ENCODE measurements at places on chromosomes 7 and 10.

DNA sequence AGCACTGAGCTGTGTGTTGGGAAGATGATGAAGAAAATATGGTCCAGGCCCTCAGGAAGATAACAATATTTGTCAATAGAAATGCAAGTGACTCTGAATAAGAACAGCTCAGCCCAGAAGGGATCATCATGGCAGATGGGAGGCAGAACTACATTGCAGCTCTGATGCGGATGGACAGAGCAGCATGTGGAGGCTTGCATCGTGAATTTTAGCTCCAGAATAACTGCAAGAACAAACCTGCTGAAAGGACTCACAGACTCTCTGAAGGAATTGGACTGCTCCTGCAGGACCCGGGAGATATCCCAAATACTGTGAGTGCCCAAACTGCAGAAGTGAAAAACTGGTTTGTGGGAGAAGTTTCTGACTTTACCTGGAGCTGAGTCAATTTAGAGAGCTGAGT lies 80.6 kb upstream of the LAMB4 start:
- no peak for DNase-seq

DNA sequence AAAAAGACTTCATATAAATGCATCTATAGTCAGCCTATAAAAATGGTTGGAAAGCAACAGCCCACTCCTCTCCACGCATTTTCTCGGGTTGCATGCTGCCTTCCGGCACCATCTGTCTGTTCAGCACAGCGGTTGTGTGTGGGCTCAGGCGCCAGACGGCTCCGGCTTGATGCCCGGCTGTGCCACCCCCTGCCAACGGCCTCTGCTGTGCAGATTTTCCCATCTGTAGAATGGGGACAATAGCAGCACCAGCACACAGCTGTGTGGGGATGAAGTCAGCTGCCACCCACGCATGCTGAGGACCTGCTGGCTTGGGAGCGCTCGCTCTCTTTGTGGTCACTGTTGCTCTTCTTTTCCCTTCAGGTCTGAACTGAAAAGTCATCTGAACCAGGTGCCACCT lies 19.5 kb downstream of the PRKAG2 start:
- no peak for DNase-seq

DNA sequence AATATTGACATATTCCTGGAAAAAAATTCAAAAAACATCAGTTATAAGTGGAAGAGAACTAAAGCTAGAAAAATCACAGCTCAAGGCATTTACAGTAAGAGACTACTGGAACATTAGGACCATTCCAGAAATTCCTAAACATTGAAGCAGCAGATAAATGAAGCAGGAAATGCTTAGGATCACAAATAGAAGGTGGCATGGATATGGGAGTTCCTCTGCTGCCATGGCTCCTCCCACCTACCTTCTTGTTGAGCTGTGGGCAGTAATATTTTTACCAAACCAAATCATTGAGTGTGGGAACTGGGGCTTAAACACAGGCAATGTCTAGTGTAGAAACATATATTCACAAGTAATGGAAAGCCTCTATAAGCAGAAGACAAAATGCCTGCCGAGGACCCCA lies 292.8 kb downstream of the ANKRD7 start:
- DNase-seq, result no peak

- no peak for DNase-seq
These were observed 415.4 kb upstream of the LRRN3 start for GRCh38 chr7:110675383-110676103.
